ENCODE measurements at places on chromosomes 7 and 10.
A peak's percentile ranks its signal among the peaks of the same experiment; 100 is the strongest.

- DNase-seq = peak; percentile 37
Observed at GRCh38 chr7:94088560-94088959, 84.4 kb upstream of the BET1 start.

GRCh38 chr10:111127081-111127848 lies 50.4 kb downstream of the ADRA2A start:
- DNase-seq = no peak

DNA sequence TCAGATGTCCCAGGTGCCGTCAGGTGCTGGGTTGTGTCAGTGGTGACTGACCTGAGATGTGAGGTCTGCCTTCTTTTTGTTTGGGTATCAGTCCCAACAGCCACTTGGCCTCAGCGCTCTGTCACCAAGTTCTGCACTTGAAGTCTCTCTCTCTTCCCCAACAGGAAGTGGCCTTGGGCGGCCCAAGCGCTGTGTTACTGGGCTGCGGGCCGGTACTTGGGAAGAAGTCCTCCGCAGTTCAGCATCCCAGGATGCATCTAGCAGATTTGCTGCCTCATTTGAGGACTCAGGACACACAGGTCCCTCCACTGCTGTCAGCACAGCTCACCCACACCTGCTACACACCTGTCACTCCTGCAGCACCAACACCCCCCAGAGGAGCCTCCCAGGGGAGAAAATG lies 40.1 kb downstream of the LYZL2 start:
- DNase-seq = no peak

DNA sequence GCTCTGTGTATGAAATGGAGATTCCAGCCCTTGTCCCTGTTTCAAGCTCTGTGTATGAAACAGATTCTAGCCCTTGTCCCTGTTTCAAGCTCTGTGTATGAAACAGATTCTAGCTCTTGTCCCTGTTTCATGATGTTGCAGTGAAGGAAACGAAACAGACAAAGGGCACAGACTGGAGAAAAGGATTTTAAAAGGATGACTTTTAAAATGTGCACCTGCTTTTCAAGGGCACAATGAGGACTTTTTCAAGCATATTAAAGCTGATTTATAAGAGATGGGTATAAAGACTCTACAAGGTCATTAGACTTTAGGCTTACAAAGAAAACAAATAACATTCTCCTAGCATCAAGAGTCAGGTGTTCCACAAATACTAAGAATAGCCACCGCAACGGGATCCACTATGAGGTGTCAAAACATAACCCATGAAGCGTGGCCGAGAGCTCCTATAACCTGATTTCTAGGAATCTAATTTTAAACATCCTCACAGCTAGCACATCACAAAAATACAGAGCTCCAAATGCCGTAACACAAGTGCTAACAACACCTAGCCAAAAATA lies 29.0 kb downstream of the DIP2C start:
- no peak for DNase-seq

GRCh38 chr10:77546042-77546441 lies 91.6 kb downstream of the KCNMA1 start:
- no peak for DNase-seq

GRCh38 chr7:108448584-108449505 lies 7.4 kb downstream of the NRCAM start:
- DNase-seq = no peak

- DNase-seq = no peak
Observed at GRCh38 chr10:85542152-85542551, 824.4 kb downstream of the GRID1 start.

- DNase-seq = peak; percentile 35
Observed at GRCh38 chr10:126207313-126207771, 180.9 kb downstream of the ADAM12 start.

GRCh38 chr7:136857573-136857972 lies 10.9 kb upstream of the CHRM2 start:
- DNase-seq = peak; percentile 29

DNA sequence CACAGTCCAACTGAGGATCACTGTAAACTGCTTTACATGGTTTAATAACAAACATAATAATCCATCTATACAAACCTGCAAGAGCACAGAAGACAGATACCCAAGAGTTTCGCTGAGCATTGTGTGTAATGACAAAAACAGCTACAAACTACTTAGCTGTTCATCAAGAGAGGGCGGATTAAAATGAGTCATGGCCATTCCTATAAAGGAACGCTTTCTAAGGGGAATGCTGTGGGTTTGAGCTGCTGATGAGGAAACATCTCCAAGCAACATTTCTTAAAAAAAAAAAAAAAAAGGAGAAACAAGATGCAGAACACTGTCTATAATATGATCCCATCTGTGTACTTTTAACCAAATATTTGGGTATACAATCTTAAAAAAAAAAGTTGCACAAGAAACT lies 33.8 kb downstream of the VOPP1 start:
- peak; percentile 88 for DNase-seq

GRCh38 chr7:70470746-70471145 lies 661.2 kb upstream of the GALNT17 start:
- no peak for DNase-seq

DNA sequence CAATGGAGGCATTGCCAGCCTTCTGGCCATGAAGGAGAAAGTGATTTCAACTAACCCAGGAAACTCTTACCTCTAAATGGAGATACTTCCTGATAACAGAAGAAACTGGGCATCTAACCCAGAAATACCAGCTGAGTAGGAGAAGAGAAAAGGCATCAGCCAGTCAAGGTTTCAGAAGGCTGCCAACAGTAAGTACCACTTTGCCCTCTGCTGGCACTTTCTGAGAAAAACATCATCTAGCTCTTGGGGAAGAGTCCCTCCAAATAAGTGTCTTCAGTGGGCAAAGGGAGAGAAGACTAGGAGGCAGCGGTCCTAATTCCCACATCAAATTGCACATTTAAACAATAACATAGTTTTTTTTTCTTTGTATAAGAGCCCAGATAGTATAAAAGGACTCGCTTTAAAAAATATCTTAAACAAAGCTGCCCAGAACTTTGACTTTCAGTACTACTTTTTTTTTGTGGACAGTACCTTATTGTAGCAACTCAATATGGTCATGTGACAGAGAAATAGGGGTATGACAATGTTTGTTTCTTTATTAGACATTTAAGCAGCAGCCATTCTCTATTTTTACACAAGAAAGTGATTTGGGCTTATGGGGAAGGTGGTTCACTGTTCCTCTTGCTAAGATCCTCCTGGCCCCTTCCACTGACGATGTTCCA lies 157.3 kb downstream of the CTTNBP2 start:
- DNase-seq = peak; percentile 58

- DNase-seq = no peak
Observed at GRCh38 chr7:78179211-78179610, 380.6 kb downstream of the PHTF2 start.

DNA sequence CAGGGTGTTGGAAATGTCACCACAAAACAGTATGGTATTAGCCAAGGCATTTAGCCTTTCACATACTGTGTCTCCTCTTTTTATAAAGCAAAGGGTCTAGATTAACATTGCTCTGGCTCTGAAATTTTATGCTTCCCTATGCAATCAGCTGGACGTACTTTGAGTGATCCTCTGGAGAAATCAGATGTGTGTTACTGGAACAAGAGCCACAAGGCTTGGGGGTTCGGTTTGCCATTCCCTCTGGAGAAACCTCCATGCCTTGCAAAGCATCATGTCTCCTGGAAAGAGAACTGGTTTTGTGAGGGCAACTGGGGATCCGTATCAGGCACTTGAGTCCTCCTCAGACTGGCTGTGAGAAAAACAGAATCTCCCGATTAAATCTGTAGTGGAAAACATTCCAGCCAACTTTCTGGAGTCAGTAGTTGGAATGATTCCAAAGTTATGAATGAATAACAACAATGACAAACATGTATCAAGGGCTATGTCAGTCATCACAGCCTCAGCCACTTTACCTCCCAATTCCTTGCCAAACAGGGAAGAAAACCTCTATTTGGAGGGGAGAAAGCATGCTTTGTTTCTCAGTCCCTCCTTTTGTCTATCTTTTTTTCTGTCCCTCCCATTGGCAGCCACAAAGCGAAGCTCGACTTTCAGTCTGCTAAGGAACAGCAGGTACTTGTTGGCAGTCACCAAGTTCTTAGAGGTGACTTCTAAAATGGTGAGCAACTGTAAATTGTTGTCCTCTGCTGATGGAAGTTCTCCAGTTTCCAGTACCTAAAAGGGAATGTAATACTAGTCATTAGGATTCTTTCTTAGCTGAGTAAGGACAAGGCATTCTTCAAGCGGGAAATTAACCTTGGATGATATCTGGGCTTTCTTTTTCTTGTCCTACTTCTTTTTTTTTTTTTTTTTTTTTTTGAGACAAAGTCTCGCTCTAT lies 864.8 kb upstream of the AUTS2 start:
- no peak for DNase-seq

DNA sequence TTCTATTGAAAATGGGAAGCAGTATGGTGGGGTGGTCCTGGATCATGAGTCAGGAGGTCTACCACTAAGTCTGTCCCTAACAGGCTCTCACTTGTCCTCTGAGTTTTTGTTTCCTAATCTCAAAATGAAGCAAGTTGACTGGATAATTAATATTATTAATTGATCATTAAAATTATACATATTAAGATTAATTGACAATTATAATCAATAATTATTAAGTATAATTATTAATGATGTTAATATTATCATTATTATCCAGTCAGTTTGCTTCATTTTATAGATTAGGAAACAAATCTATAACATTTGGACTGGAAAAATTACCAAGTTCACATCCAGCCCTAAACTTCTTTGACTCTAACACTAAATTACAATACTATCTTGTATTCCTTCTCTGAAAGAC lies 174.2 kb upstream of the KMT2E start:
- no peak for DNase-seq

GRCh38 chr10:26216585-26217395 lies at the start of gene GAD2:
Gene GAD2, plus strand, starts transcription at chr10:26216774. Its CDS starts 36 bp downstream, at chr10:26216810.
- peak; percentile 12 for DNase-seq

- no peak for DNase-seq
Observed at GRCh38 chr7:96238474-96238873, 83.4 kb downstream of the SLC25A13 start.

- no peak for DNase-seq
Observed at GRCh38 chr7:48441848-48442492, 270.7 kb downstream of the ABCA13 start.

DNA sequence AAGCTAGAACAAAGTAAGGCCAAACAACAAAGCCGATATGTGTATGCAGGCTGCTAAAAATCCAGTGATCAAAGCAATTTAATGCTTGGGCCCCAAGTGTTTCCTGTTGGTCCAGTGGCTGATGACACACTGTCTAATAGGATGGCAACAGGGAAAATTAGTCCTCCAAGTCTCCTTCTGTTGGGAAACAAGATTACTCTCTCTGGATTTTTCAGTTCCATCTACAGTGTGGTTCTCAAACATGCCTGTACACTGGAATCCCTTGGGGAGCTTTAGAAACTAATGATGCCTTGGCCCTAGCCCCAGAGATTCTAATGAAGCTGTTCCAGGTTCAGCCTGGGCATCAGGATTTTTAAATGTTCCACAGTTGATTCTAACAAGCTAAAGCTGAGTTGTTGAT lies 198.7 kb downstream of the AHR start:
- peak; percentile 33 for DNase-seq

DNA sequence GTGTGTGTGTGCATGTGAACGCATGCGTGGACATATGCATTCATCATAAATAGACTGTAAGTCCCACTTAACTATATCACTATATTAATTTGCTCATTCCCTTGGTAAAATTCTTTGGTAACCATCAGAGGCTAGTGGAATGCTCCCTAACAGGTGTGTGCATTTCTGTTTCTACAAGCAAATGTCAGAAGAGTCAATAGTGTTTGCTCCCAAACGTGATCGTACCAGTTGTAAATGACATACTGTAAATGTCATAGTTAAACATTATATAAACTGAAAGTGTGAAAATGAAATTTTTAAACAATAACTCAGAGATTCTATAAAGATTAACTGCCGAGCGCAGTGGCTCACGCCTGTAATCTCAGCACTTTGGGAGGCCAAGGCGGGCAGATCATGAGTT lies 94.6 kb downstream of the ANLN start:
- no peak for DNase-seq

DNA sequence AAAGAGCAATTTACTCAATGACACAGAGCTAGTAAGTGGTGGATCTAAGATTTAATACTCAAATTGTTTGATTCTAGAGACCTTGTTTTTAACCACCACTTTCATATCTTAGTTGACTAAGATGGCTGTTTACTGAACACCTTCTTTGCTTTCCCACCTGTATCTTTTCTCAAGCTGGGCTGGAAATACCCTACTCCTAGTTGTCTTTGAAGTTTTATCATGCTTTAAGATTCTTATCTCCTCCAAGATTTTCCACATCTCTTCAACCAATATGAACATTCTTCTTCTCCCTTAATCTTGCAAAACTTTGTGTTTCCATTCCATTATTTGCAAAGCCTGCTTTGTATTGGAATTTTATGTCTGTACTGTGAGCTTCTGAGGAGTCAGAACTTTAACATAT lies 157.9 kb downstream of the NXPH1 start:
- no peak for DNase-seq

- DNase-seq = peak; percentile 66
Observed at GRCh38 chr7:15685358-15686294, 857 bp downstream of the MEOX2 start.

DNA sequence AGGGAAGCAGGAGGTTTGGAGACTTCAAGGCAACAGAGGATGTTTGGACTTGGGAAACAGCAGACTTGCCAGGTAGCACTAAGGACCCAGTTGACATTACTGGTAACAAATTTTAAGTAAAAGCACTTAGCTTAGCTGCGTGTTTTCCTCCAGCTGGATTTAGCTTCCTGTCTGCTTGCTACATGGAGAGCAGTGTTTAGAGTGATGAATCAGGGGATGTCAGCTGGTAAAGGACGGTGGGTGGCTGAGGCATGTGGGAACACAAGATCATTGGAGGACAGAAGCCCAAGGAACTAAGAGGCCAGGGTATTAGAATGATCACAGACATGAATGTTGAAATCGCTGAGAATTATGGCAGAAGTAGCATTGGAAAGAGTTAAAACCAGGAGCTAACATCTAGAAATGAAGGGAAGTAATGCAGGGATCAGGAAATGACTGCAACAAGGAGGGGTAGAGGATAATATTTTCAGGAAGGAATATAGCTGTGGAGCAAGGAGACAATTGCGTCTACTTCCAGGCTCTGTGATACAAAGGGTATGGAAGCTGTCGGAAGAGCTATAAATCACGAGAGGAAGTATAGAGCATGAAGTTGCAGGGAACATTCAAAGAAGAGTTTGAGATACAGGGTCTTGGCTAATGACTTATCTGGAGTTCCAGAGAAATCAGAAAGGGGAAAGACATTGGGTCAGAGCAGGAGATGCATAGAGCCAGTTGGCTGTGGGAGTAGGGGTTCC lies 34.4 kb downstream of the CALD1 start:
- no peak for DNase-seq

DNA sequence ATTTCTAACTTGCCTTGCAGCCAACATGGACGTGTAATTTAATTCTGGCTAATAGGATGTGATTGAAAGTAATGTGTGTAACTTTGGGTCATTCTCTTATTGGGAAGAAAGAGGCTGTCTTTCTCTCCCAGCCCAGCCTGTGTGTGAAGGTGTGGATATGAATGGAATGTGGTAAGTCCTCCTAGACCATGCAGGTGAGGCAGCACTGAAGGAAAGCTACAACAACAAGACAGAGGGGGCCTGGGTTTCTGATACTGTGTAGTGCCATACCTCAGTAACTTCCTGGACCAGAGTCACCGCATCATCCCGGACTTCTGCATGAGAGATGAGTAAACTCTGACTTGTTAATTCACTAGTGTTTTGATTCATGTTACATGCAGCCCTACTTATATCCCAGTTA lies 237.0 kb downstream of the EXOC4 start:
- no peak for DNase-seq

All from AG20443 (cell line).